ENCODE measurements at places on chromosomes 16 and 17.

DNA sequence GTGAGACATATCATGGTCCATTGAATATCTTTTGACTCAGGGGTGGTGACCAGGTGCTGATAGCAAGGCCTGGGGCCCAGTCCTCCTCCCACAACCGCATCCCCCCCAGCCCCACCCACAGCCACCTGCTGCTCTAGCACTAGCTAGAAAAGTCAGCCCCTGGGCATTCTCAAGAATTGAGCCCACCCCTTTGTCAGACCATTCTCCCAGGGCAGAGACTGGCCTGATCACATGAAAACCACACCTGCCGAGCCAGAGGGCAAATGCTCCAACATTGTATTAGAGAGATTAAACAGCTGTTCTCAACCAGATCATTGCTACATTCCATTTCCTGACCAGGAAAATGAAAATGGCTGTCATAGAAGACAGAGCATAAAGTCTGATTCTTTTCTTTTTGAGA, 62.4 kb downstream of the RAB11FIP4 start:
- no peak for DNase-seq

- no peak for DNase-seq
Observed at GRCh38 chr17:8829036-8829941, 30.1 kb upstream of the MFSD6L start.

DNA sequence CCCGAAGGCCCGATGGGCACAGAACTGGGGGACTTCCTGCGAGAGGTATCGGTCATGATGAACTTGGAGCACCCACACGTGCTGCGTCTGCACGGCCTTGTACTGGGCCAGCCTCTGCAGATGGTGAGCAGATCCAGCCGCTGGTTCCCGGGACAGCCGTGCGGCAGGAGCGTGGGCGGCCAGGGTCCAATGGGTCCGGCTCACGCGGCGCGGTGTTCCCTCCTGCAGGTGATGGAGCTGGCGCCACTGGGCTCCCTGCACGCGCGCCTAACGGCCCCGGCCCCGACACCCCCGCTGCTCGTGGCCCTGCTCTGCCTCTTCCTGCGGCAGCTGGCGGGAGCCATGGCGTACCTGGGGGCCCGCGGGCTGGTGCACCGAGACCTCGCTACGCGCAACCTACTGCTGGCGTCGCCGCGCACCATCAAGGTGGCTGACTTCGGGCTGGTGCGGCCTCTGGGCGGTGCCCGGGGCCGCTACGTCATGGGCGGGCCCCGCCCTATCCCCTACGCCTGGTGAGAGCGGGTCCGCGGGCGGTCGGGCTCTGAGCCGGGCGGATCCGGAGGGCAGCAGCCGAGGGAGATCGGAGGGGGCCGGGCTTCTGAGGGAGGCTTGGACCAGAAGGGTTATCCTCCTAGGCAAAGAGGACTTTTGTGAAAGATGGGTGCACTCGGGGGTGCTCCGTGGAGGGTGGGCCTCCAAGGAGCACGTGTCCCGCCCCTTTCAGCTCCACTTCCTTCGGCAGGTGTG, 3.0 kb downstream of the TNK1 start:
- peak; percentile 43 for DNase-seq

GRCh38 chr16:69187446-69188235, 677 bp downstream of the SNTB2 start:
- DNase-seq = peak; percentile 48

- DNase-seq = no peak
Observed at GRCh38 chr16:87065446-87066132, 251.6 kb downstream of the C16orf95 start.

DNA sequence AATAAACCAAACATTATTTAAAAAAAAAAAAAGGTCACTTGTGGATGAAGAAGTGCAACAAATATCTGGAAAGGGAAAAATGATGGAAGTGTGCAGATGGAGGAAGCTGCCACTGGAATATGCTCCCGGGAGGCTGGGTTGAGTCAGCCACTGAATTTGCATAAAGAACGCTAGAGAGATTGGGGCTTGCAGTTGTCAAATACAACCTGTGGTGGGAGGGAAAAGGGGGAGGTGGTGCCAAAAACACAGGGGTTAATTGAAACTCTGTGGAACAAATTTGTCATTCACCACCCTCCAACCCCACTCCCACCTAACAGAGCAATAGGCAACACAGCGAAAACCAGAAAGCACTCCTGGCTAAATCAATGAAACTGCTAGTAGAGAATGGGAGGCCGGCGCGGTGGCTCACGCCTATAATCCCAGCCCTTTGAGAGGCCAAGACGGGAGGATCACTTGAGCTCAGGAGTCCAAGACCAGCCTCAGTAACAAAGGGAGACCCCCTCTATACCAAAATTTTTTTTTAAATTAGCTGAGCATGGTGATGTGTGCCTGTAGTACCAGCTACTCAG, 37.6 kb upstream of the RPL38 start:
- DNase-seq = no peak

- no peak for DNase-seq
Observed at GRCh38 chr17:15884731-15885130, 60.2 kb upstream of the ADORA2B start.

DNA sequence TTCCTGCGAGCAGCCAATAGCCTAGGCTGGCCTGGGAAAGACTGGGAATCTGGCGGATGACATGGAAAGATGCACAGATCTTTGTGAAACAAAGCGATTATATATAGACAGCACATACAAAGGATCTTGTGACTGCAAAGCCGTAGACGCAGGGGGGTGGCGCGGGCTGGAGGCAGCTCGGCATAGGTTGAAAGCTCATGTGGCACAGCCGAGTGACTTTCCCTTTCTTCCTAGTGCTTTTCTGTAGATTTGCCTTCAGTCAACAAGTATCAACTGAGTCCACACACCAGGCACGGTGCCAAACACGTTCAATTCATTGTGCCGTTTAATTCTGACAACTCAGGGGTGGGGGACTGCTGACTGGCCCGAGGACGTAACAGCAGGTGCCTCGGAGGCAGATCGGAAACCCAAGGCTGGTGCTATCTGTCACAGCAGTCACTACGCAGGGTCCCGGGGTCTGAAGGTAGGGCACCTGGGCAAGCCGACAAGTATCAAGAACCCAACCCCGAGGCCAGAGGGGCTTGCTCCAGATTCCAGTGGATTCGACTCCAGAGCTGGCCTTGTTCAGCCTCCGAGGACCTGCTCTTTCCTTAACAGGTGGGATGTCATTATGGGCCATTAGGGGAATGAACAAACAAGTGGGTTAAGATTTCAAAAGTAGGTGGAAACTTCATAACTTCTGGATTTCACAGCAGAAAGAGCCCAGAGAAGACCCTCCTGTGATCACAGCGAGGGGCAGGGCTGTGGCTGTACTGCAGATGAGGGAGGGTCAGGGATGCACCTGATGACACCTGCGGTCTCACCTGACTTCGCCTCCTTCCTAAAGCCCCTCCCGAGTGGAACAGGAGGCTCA, 5.9 kb downstream of the PAM16 start:
- DNase-seq = peak; percentile 53

- DNase-seq = peak; percentile 51
Observed at GRCh38 chr17:76017481-76018339, 9.4 kb downstream of the EVPL start.

DNA sequence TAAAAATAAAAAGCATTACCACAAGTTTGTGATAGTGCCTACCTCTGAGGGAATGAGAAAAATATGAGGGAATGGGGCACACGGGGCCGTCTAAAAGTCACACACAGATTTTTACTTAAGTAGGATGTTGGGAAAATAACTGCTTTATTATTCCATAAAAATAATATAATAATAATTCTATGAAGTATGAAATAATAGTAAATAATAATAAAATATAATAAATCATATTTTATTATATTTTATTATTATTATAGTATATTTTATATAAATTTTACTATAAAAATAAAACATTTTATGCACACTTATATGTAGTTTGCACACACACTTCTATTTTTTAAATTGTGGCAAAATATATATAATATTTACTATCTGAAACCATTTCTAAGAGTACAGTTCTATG, 92.3 kb downstream of the BMERB1 start:
- no peak for DNase-seq

GRCh38 chr16:85173981-85174751, 61.9 kb upstream of the CIBAR2 start:
- no peak for DNase-seq

DNA sequence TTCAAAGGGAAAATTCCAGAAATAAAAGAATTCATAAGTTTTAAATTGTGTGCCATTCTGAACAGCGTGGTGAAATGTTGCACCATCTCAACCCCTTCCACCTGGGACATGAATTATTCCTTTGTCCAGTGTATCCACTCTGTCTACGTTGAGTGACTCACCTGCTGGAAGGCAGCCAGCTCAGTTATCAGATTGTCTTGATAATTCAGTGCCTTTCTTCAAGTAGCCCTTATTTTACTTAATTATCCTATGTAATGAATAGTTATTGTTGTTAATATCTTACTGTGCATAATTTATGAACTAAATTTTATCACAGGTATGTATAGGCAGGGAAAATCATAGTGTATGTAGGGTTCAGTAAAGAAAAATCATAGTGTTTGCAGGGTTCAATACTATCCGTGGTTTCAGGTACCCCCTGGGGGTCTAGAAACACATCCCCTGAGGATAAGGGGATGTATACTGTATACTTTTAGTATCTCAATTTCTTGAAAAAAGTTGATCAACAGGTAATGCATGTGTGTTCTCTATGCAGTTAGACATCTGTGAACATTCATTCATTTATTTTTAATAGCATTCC, 7.7 kb upstream of the PCTP start:
- no peak for DNase-seq

DNA sequence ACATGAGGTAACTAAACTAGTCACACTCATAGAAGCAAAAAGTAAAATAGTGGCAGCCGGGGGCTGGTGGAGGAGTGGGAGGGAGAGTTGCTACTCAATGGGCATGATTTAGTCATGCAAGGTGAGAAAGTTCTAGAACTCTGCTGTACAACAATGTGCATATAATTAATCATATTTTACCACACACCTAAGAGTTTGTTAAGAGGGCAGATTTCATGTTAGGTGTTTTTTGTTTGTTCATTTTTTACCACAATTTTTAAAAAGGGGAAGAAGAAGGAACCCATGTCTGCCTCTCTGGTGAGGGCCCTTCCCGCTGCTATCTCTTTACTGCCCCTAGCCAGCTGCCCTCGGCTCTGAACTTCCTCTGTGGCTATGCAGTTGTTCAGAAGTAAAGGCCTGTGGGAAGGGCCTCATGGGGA, 11.2 kb downstream of the CD300LB start:
- DNase-seq = no peak

GRCh38 chr17:42844271-42844670, at the start of gene AOC2:
Gene AOC2, plus strand, starts transcription at chr17:42844580. Its CDS starts 47 bp downstream, at chr17:42844627.
- DNase-seq = no peak

DNA sequence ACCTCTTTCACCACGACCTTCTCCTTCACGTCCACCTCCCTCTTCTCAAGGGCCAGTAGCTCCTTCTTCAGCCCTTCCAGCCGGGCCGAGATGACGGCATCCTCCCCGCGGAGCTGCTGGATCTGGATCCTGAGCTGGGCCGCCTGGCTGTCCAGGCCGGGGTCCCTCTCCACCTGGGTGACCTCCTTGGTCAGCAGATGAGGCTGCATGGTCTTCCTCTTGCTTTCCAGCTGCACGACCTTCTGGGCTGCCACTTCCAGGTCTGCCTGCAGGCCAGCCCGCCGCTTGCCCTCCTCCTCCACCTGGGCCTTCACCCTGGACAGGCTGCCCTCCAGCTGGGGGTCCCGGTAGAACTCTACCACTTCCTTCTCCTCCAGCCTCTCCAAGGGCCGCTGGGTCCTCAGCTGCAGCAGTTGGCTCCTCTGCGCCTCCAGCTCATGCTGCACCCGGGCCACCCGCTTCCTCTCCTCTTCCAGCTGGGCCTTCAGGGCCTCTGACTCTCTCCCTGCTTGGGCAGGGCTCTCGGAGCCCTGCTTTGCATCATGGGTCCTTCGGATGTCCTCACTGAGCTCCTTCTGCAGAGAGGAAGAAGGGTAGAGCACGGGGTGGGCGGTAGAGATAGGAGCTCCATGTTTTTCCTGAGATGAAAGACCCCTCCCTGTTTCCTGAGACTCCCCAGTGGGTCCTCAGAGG, 9.5 kb downstream of the CDK3 start:
- no peak for DNase-seq

- no peak for DNase-seq
Observed at GRCh38 chr17:4551141-4551540, 4.0 kb downstream of the MYBBP1A start.

DNA sequence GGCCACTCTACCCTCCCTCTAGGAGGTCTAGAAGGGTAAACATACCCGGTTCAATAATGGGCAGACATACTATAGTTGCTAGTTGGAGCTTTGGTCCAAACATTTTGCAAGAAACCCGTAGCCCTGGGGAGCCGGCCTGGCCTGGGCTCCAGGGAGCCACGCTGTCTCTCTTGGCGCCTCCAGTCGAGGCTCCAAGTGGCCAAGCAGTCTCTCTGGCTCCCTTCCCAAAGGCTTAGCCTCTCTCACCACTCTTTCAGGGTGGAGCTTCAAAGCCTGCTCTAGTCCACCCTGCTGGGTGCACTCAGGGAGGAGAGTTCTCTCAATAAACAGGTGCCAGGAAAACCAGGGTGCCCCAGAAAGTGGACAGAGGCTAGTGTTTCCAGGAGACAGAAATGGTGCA, 32.2 kb downstream of the RCVRN start:
- DNase-seq = no peak

GRCh38 chr16:2384426-2384825, 43.9 kb upstream of the ABCA3 start:
- DNase-seq = no peak

DNA sequence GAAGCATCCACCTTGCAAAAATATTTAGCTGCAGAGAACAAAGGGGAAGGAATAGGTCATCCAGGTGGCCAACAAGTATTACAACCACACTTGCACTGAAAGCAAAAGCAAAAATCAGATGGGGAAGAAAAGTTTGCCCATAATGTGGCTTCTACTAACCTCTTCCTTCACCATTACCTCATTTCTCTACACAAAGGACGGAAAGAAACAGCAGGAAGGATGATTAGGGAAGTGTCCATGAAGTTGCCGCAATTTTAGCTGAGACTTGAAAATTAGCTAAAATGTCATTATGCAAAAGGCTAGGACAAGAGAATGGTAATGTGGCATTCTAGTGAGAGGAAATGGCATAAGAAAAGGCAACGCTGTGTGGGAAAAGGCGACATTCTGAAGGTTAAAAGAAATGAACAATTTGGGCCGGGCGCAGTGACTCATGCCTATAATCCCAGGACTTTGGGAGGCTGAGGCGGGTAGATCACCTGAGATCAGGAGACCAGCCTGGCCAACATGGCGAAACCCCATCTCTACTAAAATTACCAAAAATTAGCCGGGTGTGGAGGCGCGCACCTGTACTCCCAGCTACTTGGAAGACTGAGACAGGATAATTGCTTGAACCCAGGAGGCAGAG, 13.7 kb downstream of the KANSL1 start:
- DNase-seq = no peak

GRCh38 chr17:36601303-36602029, at the start of gene MRM1:
Gene MRM1, plus strand, starts transcription at chr17:36601583. Its CDS starts 228 bp downstream, at chr17:36601811.
- DNase-seq = peak; percentile 96

DNA sequence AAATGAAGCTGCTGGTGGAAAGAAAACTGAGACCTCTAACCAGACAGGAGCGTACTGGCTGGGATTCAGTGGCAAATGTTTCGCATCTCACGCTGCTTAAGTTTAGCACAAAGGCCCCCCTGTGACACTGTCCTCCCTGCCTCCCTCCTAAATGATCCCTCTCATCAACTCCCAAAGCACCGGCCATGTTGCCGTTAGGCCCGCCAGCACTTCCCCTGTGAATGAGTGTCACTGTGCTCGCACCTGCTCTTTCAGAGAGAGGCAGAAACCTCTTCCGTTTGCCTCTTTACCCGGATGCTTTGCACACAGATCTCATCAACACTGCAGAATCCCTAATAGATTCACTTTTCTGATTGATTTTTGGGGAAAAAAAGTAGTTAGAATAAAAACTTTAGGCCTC, 26.5 kb downstream of the MBTPS1 start:
- no peak for DNase-seq

GRCh38 chr17:5485270-5486205, at the start of gene DERL2:
Gene DERL2, minus strand, starts transcription at chr17:5486178. Its CDS starts 17 bp downstream, at chr17:5486161.
- peak; percentile 18 for DNase-seq

GRCh38 chr17:63945784-63946439, 13.8 kb upstream of the CD79B start:
- DNase-seq = no peak
